ENCODE measurements at places on chromosomes 4 and X. TPM values are rescaled to one million over a fixed set of nuclear protein-coding genes. Genes with fewer than 3 reads are reported as not detected.

GASK1B gene
- total RNA-seq: 173 TPM

DNA sequence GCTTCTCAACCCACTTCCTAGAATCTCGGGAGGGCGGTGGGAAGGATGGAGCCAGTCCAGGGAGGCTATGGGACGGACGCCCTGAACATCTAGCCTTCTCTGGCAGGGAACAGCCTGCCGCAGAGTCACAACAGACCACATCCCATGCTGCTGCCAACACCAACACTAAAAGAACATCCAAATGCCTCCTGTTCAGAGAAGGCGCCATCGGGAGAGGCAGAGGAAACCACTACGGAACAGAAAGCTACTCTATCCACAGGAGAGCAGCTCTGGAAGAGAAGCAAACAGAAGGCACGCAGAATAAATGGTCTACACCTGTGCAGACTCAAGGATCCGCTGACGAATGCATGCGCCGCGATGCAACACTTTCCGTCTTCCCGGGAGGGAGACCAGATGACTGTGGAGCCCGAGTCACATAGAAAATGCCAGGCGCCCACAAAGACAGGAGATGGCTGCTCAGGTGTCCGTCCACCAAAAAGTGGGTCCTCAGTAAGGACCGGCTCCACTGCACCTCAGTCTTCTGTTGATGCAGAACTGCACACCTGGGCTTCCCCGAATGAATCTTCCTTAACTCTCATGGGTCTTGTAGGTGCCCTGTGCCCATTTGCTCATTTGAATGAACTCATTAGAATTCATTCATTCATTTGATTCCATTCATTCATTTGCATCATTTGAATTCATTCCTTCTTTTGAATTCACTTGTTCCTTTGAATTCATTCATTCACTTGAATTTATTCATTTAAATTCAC, 217.5 kb downstream of the DHRSX start:
- no peak overlapping the region for H3K27ac ChIP-seq
- no peak overlapping the region for H3K4me3 ChIP-seq
- no peaks in the 10 kb centered on the region for H3K27me3 ChIP-seq
- peak; percentile 62 for DNase-seq
- H3K4me1 ChIP-seq: no peaks in the 10 kb centered on the region

GRCh38 chr4:53059871-53060270, 197.8 kb downstream of the RASL11B start:
- H3K27me3 ChIP-seq: no peaks in the 10 kb centered on the region
- no peaks in the 10 kb centered on the region for H3K4me1 ChIP-seq
- DNase-seq: no peak

PCDH11X gene
- 3.6 TPM for total RNA-seq

GRCh38 chr4:70681704-70682103, 6.6 kb upstream of the UTP3 start:
- no peaks in the 10 kb centered on the region for H3K27me3 ChIP-seq
- no peaks in the 10 kb centered on the region for H3K36me3 ChIP-seq
- no peak overlapping the region for H3K4me3 ChIP-seq
- H3K27ac ChIP-seq: no peak overlapping the region

DNA sequence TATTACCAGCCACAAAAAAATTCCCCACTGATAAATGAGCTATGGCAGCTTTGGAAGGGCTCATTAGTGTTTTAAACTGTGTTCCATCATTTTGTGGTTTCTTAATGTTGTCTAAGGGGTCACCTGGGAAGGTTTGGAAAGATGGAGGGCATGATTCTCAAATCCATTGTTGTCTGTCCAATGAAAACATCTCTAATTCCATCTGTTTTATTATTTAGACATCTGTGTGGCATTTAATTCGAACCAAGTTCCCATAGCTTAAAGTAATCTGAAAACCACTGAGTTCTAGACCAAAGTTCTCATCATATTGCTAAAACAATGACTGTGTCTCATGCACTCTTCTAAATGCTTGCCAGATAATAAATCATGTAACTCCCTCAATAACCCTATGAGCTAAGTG, 103.8 kb upstream of the PPP3CA start:
- no peaks in the 10 kb centered on the region for H3K4me1 ChIP-seq
- no peaks in the 10 kb centered on the region for H3K36me3 ChIP-seq
- H3K4me3 ChIP-seq: no peak overlapping the region
- no peak for DNase-seq

NEUROG2 gene
- total RNA-seq: not detected

DNA sequence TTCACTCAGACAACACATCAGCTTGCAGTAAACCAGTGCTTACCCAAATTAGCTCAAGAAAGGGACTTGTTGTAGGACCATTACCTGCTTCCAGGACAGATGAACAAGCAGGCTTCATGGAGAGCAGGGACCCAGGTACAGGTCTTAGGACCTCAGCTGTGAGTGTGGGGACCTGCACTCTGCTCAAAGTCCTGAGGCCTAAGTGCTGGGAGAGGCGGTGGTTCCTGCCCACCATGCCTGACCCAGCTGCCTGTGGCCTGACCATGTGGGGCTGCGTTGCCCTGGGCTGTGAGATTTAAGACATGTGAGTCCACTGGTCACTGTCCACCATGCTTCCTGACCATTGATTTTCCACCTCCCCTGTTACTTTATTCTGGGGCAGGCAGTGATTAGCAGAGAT, 140.2 kb downstream of the DCLK2 start:
- H3K27ac ChIP-seq: no peak overlapping the region
- H3K27me3 ChIP-seq: no peaks in the 10 kb centered on the region
- no peak for DNase-seq
- no peaks in the 10 kb centered on the region for H3K36me3 ChIP-seq

DNA sequence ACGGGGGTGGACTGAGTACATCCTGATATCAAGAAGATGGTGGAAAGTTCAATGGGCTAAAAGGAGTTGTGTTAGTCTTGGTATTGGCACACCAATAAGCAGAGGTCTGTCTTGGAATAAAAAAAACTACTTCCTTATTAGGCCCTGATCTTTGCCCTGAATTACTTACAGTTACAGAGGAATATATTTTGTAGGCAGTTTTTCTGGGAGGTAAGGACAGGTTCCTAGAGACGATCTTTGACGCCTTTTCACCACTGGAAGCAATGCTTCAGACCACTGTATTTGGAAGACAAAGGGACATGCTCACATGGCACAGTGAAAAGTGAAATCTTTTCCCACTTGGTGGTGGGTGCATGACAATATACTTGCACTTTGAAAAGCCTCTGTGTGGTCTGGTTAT, 618 bp upstream of the XK start:
- peak overlapping the region; percentile 23 for H3K27ac ChIP-seq
- no peak overlapping the region for H3K4me3 ChIP-seq
- no peaks in the 10 kb centered on the region for H3K27me3 ChIP-seq
- no peak for DNase-seq
- H3K36me3 ChIP-seq: no peaks in the 10 kb centered on the region

DNA sequence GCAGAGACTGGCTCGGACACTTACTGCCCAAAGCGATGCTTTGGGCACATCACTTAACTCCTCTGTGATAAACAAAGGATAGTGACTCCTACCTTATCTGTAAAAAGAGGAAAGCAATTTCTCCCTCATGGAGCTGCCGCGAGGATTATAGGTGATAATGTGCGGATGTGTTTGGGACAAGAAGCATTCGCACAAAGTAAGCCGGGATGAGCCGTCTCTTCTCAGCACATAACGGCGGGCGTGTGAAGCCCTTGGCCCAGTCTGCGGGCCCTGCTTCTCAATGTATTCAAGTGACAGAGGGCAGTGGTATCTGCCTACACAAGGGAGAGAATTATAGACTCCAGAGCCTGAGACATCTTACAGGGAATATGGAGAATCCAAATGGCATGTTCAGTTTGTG, 550.3 kb upstream of the CPEB2 start:
- H3K27me3 ChIP-seq: no peaks in the 10 kb centered on the region
- H3K36me3 ChIP-seq: no peaks in the 10 kb centered on the region
- H3K4me3 ChIP-seq: no peak overlapping the region
- DNase-seq: no peak

GRCh38 chr4:17492058-17492741, 19.7 kb downstream of the QDPR start:
- H3K36me3 ChIP-seq: peaks cover 2% of the 10 kb centered on the region
- no peak for DNase-seq
- H3K27ac ChIP-seq: no peak overlapping the region
- H3K4me1 ChIP-seq: no peaks in the 10 kb centered on the region

DNA sequence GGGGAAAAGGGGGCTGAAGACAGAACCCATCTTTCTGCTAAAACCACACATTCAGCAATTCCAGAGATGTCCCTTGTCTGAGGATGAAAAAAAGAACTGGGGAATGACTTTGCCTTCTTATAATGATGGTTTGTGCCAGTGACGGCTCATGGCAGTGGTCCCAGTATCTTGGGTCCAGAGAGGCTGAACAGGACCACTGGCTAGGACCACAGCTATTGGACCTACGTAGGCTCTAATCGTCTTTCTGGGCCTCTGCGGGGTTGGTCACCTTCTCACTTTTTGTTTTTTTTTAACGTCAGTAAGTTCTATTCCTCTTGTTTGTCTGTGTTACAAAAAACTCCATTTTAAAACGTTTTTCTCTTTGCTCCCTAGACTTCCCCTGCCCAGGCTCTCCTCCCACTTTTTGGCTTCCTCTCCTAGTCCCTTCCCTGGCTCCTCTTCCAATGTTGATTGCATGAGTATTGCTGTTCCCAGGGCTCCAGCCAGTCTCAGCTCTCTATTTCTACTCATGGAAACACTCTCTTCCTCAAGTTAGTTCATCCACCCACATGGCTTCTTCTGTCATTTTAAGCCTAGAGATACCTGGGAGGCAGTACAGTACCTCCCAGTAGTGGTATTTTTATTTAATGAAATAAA, 52.6 kb upstream of the STX18 start:
- no peak for DNase-seq
- no peak overlapping the region for H3K4me3 ChIP-seq
- no peaks in the 10 kb centered on the region for H3K36me3 ChIP-seq

GRCh38 chrX:103741879-103742278, 31.2 kb downstream of the TMEM31 start:
- H3K36me3 ChIP-seq: no peaks in the 10 kb centered on the region
- no peaks in the 10 kb centered on the region for H3K4me1 ChIP-seq
- no peaks in the 10 kb centered on the region for H3K27me3 ChIP-seq
- H3K27ac ChIP-seq: no peak overlapping the region
- no peak for DNase-seq

GRCh38 chrX:23930894-23931604, 23.2 kb downstream of the CXorf58 start:
- no peak overlapping the region for H3K27ac ChIP-seq
- H3K36me3 ChIP-seq: no peaks in the 10 kb centered on the region
- DNase-seq: no peak
- H3K4me1 ChIP-seq: no peaks in the 10 kb centered on the region
- H3K27me3 ChIP-seq: no peaks in the 10 kb centered on the region

- no peak overlapping the region for H3K27ac ChIP-seq
- H3K4me3 ChIP-seq: no peak overlapping the region
- H3K4me1 ChIP-seq: no peaks in the 10 kb centered on the region
- H3K36me3 ChIP-seq: no peaks in the 10 kb centered on the region
These were observed 80.0 kb downstream of the SH3KBP1 start for GRCh38 chrX:19807414-19807813.

DNA sequence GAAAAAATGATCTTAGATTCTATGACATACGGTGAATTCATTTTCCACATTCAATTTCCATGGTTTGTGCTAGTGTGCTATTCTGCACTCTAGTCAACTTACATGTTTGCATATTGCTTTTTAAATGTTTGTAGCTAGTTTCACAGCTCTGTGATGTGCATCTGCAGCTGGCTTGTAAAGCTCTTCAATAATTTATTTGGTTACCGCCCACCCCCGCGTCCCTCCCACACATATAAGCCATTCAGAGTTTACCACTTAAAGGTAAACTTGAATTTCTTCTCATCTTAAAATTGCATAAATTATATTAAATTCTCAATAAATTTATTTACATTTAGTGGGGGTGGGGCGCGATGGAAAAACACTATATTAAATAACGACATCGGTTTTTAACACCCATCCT, 291 bp upstream of the NBDY start:
- no peak overlapping the region for H3K27ac ChIP-seq

GRCh38 chr4:2166253-2166652, 75.7 kb downstream of the HAUS3 start:
- no peak overlapping the region for H3K4me3 ChIP-seq
- H3K27me3 ChIP-seq: no peaks in the 10 kb centered on the region
- H3K27ac ChIP-seq: no peak overlapping the region

DNA sequence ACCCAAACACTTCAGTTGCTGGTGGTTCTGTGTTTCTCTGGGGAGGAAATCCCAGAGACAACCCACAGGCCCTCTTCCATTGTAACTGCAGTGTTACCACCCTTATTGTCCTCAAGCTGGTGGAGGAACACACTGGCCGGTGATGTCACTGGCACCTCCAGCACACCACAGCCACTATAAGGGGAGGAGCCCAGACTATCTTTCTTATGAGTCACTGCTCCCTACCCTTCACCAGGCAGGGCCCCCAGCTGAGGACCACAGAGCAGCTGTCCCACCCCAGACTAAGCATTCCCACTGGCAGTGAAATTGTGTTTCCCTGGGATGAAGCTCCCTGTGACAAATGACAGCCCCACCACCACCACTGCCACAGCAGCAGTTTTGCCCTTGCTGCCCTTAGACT, 171.8 kb upstream of the FGF16 start:
- H3K36me3 ChIP-seq: no peaks in the 10 kb centered on the region
- H3K4me3 ChIP-seq: no peak overlapping the region
- no peak overlapping the region for H3K27ac ChIP-seq
- no peaks in the 10 kb centered on the region for H3K27me3 ChIP-seq

RNF212 gene
- total RNA-seq: 1.3 TPM

DNA sequence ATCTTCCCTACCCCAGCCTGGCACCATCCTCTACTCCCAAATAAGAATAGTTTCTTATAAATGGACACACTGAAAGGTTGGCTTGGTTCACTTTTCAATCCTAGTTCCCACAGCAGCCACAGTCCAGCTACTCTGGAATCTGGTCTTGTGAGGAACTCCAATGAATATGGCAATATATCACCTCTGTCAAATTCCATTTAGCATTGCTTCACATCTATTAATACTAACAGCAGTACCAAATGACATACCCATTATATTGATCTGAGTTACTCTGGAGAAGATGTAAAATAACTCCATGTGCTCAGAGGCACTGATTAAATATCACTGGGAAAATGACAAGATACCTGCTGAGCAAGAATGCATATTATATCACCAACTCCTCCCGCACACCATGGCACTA, 8.6 kb downstream of the OPHN1 start:
- H3K4me3 ChIP-seq: no peak overlapping the region
- no peaks in the 10 kb centered on the region for H3K27me3 ChIP-seq
- no peaks in the 10 kb centered on the region for H3K36me3 ChIP-seq
- no peak for DNase-seq
- H3K4me1 ChIP-seq: no peaks in the 10 kb centered on the region

DNA sequence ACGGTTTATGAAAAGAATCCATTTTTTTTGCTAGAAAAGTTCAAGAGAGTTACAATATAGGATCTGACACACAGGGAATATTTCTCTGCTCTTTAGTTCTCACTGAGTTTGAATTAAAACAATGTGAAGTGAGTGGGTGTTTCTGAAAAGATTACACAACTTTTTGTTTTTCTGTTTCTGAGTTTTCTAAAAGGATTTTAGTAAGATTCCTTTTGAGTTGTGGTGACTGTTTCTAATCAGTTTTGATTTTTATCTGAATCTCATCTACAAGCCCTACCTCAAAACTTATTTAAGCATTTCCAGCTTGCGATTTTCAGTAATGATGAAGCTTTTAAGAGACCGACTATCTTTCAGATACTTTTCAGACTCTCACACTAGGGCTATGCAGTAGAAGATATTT, 141.7 kb downstream of the GPAT3 start:
- H3K27ac ChIP-seq: no peak overlapping the region
- no peaks in the 10 kb centered on the region for H3K36me3 ChIP-seq
- H3K4me1 ChIP-seq: no peaks in the 10 kb centered on the region

CYP2U1 gene
- 13.8 TPM for total RNA-seq

GRCh38 chrX:136963973-136964372, 69.8 kb downstream of the GPR101 start:
- H3K4me1 ChIP-seq: no peaks in the 10 kb centered on the region
- H3K36me3 ChIP-seq: no peaks in the 10 kb centered on the region
- H3K4me3 ChIP-seq: no peak overlapping the region
- no peak overlapping the region for H3K27ac ChIP-seq
